Stimulated activated naive B cell treated with anti-CD40 and anti-IgM and Interleukin-4, amounts not matched to agents 10 μg/mL and 1 μg/mL and 100 μg/mL, for 72 hours (primary cell): ENCODE measurements at places on chromosomes 13 and 19.

- DNase-seq = no peak
Measured at GRCh38 chr13:47426126-47426849, 529.4 kb upstream of the HTR2A start.

- DNase-seq = no peak
Measured at GRCh38 chr13:95296326-95296925, 4.8 kb downstream of the ABCC4 start.

DNA sequence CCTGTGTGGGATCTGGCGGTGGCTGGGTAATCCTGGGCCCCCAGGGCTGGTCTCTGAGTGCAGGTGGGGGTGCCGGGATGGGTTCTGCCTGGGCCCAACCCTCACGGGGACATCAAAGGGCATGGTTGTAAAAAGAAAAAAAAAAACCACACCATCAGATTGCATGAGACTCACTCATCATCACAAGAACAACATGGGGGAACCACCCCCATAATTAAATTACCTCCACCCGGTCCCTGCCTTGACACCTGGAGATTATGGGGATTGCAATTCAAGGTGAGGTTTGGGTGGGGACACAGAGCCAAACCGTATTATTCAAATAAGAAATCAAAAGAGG lies 14.3 kb downstream of the C1QTNF9 start:
- DNase-seq = no peak

GRCh38 chr13:100454876-100455275 lies 133.7 kb downstream of the GGACT start:
- DNase-seq = no peak

DNA sequence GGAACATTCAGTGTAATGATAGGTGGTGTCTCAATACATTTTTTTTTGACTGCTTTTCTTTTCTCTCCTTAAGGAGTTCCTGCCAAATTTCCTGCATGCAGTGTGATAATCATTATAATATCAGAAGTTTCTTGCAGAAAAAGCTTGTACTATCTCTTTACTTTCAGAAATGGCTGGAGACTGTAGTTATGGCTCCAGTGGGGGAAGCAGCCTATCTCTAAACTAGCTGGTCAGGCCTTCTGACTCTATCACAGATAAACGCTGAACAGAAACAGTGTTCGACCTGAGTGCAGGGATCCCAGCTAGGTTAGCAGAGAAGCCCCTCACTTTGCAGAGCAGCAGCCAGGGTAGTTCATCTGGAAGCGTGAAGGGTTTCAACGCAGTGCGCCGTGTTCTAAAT lies 1.9 kb downstream of the CCNE1 start:
- DNase-seq = no peak

- no peak for DNase-seq
Measured at GRCh38 chr13:30346789-30347167, 39.4 kb upstream of the KATNAL1 start.

DNA sequence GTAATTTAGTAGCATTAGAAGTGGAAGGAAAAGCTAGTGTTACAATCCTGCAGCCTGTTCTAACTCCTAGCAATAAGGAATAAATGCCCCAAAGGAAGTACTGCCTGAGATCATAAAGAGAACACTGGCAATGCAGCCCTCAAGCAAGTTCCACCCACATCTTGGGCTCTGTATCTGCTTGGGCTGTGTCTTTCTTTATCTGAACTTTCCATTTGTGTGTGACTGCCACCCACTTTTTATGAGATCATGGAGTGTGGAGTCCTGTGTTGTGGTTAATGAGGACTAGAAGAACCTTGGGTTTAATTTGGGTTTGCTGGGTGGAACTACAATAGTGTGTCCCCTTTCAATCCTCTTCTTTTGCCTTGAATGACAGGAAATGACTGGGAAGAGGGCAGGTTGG lies 38.2 kb downstream of the RFXAP start:
- no peak for DNase-seq

- no peak for DNase-seq
Measured at GRCh38 chr19:5956323-5956722, 21.6 kb downstream of the RANBP3 start.

- DNase-seq = no peak
Measured at GRCh38 chr19:53824134-53824611, at the start of gene NLRP12. NLRP12 (minus strand) TSS chr19:53824314; CDS start chr19:53824174, 140 bp downstream.

- no peak for DNase-seq
Measured at GRCh38 chr13:21034603-21035191, 26.7 kb downstream of the LATS2 start.

DNA sequence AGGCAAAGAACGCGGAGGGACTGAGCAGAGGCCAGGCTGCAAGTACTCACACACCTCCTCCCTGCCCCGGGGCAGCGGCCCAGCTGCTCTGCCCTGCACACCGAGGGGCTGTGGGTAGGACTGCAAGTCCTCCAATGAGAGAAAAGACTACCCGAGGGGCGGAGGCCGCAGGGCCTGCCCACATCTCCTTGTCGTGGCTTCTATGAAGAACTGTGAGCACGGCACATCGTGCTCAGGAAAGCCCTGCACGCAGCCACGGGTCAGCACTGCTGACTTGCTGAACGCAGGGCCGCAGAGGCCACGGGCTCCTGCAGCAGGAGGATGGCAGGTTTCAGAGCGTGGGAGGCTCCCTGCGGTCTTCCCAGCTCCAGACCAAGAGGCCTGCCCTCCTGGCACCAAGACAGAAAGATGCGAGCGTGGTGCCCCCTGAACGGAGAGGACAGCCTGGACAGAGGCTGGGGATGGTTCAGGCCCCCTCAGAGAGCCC lies 37.4 kb downstream of the CEBPG start:
- DNase-seq = no peak

DNA sequence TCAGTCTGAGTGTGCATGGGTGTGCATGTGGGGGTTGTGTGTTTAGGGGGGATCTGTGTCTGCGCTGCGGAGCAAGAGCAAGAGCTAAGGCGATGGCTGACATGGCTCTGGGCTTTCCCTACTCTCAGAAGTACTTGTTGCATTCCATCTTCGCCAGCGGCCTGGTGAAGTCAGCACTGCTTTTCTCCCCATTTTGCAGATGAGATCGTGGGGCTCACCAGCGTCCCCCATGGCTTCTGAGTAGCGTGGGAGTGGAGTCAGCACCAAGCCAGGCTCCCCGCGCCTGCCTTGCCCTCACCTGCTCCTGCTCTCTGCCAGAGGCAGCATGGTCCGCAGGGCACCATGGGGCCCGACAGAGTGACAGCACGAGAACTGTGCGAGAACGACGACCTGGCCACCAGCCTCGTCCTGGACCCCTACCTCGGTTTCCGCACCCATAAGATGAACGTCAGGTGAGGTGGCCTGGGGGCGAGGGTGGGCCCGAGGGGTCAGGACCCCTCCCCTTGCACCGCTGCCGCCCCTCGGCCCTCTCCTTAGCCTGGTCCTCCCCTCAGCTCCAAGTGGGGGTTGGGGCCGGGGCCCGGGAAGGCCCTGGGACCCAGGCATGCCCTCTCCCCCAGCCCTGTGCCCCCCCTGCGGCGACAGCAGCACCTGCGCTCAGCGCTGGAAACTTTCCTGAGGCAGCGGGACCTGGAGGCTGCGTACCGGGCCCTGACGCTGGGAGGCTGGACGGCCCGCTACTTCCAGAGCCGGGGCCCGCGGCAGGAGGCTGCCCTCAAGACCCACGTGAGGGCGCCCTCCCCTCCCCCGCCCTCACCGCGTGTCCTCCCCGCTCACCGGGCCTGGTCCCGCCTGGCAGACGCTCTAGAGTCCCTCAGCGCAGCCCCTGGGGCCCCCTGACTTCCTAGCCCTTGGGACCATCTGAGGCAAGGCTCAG lies 2.2 kb downstream of the KMT5C start:
- no peak for DNase-seq

DNA sequence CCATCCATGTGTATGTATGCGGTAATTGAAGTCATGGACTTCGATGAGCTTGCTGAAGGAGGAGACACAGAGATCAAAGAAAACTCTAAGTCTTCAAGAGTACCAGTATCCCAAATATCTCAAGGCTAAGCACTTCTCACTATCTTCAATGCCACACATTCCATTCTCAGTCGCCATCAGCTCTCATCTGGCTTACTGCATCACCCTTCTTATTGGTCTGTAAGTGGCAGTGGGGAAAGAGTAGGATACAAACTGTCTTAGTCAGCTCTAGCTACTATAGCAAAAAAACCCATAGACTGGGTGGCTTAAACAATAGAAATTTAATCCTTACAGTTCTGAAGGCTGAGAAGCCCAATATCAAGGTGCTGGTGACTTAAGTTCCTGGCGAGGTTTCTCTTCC lies 218.7 kb downstream of the POSTN start:
- no peak for DNase-seq

- peak; percentile 65 for DNase-seq
Measured at GRCh38 chr19:13172346-13173138, 22.3 kb downstream of the IER2 start.

DNA sequence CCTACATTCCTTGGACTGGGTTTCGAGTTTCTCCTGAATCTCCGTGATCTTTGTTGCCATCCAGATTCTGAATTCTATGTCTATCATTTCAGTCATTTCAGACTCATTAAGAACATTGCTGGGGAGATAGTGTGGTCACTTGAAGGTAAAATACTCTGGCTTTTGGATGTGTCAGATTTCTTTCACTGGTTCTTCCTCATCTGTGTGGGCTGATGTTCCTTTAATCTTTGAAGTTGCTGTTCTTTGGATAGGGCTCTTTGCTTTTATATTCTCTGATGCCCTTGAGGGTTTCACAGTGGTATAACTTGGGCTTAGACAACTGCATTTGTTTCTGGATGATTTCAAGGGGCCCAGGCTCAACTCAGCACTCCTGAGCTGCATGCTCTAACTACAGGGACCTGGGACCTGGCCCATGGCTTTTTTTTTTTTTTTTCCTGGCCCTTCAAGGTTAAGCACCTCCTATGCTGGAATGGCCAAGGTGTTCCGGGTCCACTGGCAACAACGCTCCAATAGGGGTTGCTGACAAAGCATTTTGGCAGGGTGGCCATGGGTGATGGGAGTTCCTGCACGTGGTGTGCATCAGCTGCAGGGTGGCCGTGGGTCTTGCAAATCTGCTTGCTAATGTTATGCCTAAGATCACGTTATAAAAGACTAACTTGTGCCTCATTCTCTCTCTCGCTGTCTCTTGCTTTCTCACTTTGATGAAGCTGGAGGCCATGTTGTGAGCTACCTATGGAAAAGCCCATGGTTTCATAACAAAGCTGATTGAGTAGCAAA lies 5.9 kb upstream of the SIGLEC7 start:
- no peak for DNase-seq

GRCh38 chr19:14411938-14412245 lies 7.2 kb downstream of the DDX39A start:
- DNase-seq = no peak

GRCh38 chr13:83881917-83882605 lies at the start of gene SLITRK1:
SLITRK1 (minus strand) TSS chr13:83882474; CDS start chr13:83881507, 967 bp downstream.
- DNase-seq = no peak

DNA sequence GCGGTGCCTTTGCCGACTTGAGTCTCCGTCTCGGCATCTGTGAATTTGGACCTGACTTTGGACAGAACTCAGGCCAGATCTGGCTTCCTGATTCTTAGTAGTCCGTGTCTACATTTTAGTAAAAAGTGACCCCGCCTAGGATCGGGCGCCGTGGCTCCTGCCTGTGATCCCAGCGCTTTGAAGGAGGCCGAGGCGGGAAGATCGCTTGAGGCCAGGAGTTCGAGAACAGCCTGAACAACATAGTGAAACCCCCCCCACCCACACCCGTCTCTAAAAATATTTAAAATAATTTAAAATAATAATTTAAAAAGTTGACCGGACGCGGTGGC lies 849 bp upstream of the TCF3 start:
- no peak for DNase-seq

DNA sequence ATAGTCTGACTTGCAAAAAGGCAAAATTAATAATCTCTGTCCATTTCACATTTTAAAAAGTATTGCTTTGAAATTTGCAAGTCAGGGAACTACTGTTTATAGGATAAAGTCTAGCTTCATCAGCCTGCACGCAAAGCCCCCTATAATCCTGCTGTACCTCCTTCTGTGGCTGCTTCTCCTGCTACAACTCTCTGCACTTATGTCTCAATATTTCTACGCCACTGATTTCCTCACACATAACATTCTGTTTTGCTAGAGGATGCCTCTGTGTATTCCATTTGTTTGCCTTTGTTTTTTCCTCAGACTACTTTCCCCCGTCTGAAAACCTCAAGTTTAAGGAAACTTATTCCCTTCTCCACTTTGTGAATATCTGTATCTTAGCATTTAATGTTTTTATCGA lies 389.9 kb downstream of the RFC3 start:
- no peak for DNase-seq

GRCh38 chr13:29108068-29108786 lies 288.1 kb downstream of the MTUS2 start:
- no peak for DNase-seq

- DNase-seq = no peak
Measured at GRCh38 chr13:91375116-91375729, 23.2 kb upstream of the GPC5 start.

GRCh38 chr19:51339687-51340656 lies 2.0 kb downstream of the VSIG10L start:
- DNase-seq = peak; percentile 92

DNA sequence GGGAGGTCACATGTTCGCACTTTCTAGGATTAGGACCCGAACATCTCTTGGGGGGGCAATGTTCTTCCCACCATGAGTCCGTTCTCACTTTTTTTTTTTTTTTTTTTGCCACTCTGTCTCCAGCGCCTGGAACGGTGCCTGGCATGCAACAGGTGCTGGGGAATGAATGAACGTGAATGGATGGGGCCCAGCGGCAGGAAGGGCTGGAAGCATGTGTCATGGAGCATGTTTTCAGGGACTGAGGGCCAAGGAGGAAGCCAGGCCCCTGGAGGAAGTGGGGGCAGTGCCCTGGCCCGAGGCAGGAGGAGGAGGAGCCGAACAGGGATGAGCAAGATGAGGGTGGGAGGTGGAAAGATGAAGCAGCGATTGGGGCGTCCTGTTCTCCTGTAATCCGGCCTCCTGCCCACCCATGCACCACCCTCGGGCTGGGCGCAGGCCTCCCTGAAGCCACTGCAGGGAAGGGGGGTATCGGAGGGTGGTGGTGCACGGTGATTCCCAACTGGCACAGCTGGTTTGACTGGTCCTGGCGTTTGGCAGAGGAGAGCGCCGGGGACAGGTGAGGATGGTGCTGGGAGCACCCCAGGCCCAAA lies 8.8 kb upstream of the SULT2B1 start:
- DNase-seq = no peak

GRCh38 chr19:29724102-29724641 lies 9.1 kb upstream of the C19orf12 start:
- no peak for DNase-seq

DNA sequence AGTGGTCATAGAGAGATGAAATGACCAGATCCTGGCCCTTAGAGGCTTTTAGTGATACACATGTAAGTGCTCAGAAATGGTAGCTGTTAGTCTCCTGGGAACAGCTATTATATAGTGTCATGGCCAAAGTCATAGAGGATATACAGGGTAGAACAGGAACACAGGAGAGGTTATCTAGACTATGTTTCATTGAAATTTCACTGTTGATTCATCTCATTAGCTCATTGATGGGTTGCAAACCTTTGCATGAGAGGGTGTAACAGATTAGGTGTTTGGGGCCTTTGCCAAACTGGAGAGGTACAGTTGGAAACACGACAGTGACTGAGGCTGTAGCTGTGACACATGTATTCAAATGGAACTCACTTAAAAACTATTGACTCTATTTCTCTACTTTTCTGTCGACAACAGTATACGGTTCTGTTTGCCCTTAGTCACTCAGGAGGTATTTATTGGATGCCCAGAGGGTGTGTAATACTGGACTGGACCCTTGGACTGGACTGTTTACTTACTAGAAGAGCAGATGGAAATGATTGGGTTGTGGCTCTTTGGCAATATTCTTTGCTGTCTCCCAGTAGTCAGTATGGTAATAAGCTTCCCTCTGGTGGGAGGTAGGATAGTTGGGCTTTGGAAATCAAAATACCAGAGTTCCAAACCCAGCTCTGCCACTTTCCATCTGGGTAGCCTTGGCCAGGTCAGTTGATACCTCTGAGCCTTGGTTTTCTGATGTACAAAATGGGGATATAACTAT lies 29.8 kb downstream of the ARHGAP35 start:
- no peak for DNase-seq
